ENCODE measurements at places on chromosomes 6 and 20.

- no peak for DNase-seq
Measured at GRCh38 chr20:62989201-62989601, 17.6 kb downstream of the BHLHE23 start.

DNA sequence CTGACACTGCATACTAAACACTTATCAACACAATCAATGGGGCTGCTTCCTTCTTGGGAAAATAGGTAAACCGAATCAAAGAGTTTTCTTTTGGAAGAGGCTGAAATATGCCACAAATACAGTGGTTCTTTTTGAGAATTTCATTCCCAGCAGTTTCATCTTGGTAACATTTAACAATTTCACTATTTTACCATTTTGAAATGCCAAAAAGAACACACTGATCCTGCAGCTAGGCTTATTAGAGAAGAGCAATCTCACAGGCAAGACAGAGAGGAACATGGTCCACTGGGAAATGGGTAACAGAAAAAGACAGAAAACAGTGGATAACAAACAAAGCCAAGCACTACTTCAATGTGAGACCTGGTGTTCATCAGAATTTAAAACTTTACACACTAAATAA is 2.5 kb downstream of the CNR1 start:
- no peak for DNase-seq

- peak; percentile 34 for DNase-seq
Measured at GRCh38 chr20:62557462-62557861, 81.7 kb upstream of the GATA5 start.

GRCh38 chr6:107308677-107309076 is 150.7 kb downstream of the PDSS2 start:
- DNase-seq = no peak

DNA sequence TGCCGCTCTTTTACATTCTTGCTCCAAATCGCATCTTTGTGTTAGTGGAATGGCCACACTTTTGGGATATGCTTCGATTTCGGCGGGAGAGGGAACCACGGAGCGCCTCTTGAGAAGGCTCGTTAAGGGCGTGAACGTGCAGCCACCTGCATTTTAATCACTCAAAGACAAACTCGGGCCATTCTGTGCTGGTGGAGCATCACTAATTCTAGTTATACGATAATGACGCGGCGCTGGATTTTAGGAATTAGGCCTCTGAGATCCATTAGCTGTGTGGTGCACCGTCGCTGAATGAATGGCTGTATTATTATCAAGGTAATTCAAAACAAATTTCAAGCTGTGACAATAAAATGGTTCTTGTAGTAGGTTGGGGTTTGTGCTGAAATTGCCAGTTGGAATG is 305.6 kb downstream of the CDH4 start:
- no peak for DNase-seq

GRCh38 chr6:45837541-45838200 is 178.0 kb downstream of the CLIC5 start:
- DNase-seq = no peak

GRCh38 chr6:45949256-45949655 is 66.4 kb downstream of the CLIC5 start:
- DNase-seq = no peak

- DNase-seq = no peak
Measured at GRCh38 chr6:16498237-16498636, 259.9 kb downstream of the GMPR start.

GRCh38 chr6:113476937-113477839 is 380.0 kb upstream of the MARCKS start:
- DNase-seq = peak; percentile 72

DNA sequence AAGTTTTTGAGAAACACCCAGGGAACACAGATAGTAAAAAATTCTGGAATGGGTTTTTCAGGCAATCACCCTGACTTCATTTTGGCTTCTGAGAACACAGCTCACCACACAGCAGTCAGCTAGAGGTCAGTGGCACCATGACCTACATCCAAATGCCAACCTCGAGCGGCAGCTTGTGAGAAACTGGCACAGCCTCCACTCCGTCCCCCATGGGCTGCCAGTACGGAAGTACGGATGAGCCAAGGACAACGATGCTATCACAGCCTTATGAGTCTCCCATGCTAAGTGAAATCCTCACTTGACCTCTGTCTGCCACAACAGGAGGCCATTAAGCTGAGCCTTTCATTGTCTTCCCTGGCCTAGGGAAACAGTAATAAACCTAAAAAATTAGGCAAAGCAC is 32.0 kb downstream of the KIF16B start:
- DNase-seq = no peak

GRCh38 chr6:79373246-79373645 is 138.8 kb upstream of the HMGN3 start:
- no peak for DNase-seq

DNA sequence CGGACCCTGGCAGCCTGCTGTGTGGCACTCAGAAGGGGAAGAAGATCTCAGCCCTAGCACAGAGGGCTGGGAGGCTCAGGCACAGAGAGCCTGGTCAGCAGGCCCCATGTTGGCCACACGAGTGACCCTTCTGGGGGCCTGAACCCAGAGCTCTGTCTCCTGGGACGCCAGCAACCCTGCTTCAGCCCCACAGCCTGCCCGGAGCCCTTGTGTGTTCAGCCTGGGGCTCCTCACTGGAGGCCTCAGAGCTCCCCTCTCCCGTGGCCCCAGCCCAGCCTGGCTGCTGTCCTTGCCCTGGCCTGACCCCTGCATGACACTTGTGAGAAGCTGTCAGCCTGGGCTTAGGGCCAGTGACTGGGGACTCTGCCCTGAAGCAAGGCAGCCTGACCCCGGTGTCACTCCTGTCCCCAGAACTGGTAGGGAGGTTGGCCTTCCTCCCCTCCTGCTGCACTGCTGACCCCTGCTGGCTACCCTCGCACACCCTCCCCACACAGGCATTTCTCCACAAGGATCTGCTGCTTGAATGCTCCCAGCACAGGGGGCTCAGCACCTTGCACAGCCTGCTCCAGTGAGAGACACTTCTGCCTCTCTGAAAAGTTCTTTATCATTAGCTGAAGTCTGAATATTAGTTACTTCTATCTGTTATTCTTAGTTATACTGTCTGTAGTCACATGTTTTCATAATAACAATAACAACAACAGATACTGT is 15.4 kb upstream of the IP6K3 start:
- DNase-seq = peak; percentile 56

GRCh38 chr6:92770540-92770939 is 648.8 kb downstream of the EPHA7 start:
- no peak for DNase-seq

GRCh38 chr6:169069356-169069755 is 184.3 kb downstream of the THBS2 start:
- no peak for DNase-seq

DNA sequence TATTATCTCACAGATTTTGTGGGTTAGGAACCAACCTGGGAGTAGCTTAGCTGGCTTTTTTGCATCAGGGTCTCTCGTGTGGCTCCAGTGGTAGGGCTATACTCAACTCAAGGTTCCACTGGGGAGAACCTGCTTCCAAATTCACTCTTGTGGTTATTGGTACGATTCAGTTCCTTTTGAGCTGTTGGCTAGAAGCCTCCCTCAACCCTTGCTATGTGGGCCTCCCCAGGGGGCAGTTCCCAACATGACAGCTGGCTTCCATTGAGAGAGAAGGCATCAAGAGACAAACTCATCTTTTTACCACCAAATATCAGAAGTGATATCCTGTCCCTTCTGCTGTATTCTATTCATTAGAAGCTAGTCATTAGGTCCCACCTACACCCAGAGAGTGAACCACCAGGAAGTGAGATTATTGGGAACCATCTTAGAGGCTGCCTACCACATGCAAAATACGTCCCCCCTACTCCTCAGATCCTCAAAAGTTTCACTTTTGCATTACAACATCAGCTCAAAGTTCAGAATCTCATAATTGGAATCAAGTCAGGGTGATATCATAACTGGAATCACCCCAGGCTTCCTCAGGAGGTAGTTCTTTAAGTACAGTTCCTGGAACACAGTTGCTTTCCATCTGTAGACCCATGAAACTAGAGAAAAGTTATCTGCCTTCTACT is 30.9 kb downstream of the MKKS start:
- no peak for DNase-seq

DNA sequence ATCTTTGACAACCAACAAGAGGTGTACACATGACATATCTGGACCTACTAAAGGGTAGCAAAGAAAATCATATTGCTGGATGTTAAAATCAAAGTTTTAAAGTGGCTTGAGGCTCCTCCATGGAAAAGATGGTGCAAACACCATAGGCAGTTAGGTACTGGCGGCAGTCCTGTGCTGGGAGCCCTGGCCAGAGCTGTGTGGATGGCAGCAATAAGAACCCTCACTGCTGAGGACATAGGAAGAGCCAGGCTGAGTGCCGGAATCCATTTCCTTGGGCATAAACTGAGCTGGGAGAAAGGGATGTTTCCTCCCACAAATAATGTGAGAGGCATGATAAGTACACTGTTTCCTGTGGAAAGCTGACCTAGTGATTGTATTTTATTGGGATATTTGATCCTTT is 89.9 kb downstream of the ARID1B start:
- DNase-seq = no peak

- no peak for DNase-seq
Measured at GRCh38 chr6:48505621-48506020, 394.6 kb upstream of the PTCHD4 start.

DNA sequence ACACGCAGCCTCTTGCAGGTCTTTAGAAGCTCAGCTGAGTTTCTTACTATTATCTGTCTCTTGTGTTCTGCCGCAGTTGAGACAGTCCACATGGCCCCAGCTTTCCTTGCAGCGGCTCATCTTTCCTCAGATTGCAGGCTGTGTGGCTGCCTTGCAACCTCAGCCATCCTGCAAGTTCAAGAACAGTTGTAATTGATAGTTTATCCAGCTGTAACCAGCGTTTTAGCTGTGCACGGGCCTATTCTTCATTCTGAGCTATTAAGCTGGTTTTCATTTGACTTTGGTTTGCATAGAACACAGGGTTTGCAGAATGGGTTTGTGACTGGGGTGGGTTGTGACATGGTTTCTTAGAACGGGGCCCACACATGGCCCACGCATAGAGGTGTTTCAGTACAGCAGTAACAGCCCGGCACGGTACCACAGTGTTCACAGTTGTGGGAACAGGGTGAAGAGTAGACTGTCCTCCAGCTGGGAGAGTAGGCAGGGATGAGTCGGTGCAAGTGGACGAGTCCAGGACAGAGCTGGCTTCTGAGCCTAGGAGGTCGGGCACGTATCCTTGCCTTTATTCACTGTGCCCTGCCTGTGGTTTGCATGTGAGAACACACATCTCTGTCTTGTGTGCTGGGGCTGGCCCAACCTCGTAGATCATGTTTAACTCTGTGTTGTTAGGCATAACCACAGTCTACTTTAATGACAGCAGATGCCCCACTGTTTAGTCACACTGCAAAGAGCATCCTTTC is 89.2 kb downstream of the RPP40 start:
- peak; percentile 64 for DNase-seq

GRCh38 chr20:63194007-63194796 is 21.7 kb downstream of the YTHDF1 start:
- DNase-seq = no peak

DNA sequence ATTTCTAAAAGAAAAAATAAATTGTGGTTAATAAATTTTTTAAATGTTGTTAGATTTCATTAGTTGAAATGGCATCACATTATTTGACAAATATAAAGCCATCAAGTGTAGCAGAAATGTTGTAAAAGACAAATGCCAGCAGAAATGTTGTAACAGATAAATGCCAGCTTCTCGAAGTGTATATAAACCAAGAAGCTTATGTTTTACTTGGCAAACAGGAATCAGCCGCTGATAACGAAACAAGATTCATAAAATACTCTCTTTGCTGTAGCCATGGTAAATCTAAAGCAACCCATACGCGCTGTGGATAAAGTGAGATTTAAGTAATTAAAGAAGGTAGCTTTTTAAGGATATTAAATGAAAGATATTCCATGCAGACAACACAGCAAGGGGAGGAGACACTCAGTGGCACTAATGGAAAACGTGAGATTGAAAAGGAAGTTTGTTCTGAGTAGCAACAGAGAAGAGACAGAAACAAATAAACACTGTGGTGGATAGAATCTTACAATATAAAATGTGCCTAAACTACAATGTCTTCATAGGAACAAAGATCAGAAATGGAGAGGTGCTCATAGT is 29.6 kb downstream of the BTBD9 start:
- no peak for DNase-seq

DNA sequence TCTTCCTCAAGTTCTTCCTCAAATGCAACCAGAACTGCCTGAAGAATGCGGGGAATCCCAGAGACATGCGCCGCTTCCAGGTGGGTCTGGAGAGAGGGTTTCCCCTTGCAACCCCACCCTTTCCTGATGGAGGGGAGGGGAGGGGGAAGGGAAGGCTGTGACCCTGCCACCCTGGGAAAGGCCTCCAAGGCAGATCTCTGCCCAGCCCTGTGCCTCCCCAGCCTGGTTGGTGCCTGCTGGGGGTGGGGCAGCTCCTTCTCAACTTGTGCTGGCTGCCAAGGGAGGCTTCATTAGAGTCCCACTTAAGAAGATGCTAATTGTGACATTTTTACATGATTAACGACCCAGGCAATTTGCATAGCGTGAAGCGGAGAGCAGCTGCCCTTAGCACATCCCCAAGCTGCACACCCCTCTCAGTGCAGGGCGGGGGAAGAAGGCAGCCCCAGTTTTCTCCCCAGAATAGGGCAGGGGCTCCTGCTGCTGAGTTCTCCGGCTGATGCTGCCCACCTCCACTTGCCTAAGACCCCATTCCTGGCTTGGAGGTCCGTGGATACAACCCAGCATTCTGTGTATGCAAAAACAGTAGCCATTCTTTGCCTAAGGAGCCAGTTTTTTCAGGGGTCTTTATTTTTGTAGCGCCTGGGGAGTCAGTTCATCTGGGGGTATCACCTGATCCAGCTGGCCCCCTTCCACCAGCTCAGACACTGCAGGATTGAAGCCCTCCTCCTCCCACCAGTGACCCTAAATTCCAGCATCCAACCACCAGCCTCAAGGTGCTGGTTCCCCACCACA is 51.7 kb downstream of the CPXM1 start:
- DNase-seq = no peak
